ENCODE measurements at places on chromosomes 1 and 21. TPM values are rescaled to one million over a fixed set of nuclear protein-coding genes. Genes with fewer than 3 reads are reported as not detected.

DNA sequence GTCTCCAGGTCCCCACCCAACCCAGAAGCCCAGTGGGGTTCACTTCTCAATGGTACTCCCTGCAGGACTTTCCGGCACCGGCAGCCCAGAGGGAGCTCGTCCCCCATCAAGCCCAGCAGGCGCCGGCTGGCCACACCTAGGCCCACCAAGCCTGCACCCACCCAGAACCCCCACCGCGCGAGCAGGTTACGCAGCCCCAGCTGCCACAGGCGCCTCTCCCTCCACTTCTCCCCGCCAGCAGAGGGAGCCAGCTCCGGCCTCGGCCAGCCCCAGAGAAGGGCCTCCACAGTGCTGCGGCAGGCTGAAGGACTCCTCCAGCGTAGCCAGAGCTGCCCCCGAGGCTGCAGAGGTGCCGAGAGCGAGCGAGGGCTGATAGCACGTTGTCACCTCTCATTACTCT is 722.3 kb downstream of the PLA2G4A start:
- no peak for DNase-seq

- peak; percentile 49 for DNase-seq
Measured at GRCh38 chr1:155967341-155968050, 10.9 kb downstream of the ARHGEF2 start.

DNA sequence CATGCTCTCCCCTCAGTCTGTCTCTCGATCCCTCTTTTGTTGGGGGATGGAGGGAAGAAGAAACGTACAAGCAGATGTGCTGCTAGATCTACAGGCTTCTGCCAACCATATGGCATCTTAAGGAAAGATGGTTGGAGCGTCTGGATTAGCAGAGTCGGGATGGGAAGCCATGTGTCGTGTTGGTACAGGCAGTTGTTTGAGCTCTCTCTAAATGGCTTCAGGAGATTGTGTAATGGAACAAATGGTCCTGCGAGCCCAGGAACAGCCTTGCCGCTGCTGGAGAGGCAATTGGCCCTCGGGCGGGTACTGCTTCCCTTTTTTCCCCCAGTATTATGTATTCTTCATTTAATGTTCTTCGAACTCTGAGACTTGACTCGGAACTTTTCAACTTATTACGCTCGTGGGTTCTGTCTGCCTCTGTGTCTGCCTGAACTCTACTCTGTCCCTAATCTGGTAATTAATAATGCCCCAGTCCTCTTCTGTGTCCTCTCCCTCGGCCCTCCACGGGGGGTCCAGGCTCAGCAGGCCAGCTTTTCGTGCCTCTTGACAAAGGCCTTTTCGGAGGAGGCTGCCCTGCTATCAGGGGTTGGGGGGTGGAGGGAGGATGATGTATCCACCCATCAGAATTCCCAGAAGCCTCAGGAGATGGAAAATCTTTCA is 215.3 kb downstream of the SDCCAG8 start:
- DNase-seq, result no peak

DNA sequence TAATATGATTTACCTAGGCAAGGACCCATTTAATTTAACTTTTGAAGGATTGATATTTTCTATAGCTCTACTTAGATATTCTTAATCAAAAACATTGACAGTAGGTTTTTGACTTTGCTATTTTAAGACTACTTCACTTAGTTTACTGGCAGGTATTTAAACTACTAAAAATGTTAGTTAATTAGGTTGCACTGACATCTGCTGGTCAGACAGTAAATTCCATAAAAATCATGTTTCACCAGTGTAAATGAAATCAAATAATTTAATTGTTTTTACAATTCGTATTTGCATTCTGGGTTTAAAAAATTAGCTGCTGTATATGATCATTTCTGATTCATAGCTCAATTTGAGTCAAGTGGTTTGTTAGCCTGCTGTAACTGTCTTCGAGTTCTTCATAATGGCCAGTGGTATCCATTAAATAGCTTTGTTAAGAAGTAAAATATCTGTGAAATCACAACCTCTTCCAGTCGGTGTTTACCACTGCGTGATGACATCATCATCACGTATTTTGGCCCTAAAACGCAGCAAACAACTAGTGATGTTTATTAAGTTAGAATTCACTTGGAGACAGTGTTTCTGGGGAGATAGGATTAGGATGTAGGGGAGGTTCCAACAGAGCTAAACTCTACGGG is 26.2 kb downstream of the EXTL2 start:
- no peak for DNase-seq

- DNase-seq, result no peak
Measured at GRCh38 chr1:117669572-117669971, 63.7 kb downstream of the TENT5C start.

Gene C1orf94
- not detected for total RNA-seq

All from right cardiac atrium (tissue), 5 donors.